Bronchial epithelial cell (primary cell): ENCODE measurements at places on chromosomes 16 and 17. TPM values are rescaled to one million over a fixed set of nuclear protein-coding genes. Genes with fewer than 3 reads are reported as not detected.
A peak's percentile ranks its signal among the peaks of the same experiment; 100 is the strongest.

- DNase-seq = no peak
Observed at GRCh38 chr17:15261258-15261801, 3.8 kb downstream of the PMP22 start.

DNA sequence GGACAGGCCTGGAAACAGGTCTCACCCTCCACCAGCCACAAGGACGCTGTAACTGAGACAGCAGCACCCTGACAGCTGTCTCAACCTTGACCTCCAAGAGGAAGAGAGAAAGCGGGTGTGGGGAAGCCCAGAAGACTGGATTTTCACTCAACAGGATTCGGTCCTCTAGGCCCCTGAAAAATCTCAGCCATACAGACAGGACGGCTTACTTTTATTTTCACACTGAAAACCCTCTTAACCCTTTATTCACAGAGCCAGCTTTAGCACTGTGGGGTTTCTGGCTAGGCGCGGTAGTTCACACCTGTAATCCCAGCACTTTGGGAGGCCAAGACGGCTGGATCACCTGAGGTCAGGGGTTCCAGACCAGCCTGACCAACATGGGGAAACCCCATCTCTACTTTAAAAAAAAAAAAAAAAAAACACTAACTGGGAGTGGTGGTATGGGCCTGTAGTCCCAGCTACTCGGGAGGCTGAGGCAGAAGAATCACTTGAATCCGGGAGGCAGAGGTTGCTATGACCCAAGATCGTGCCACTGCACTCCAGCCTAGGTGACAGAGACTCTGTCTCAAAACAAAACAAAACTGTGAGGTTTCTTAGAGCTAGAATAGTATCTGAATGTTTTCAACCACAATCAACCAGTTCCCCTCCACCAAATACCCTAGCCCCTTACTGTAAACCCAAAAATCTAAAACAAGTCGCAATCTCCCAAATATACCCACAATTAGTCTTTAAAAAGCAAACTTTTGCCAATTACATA, 5.3 kb downstream of the ANKRD11 start:
- DNase-seq = no peak

KRTAP9-8 gene
- total RNA-seq = not detected in 2 replicates

- peak; percentile 49 for DNase-seq
Observed at GRCh38 chr17:7413346-7413985, 5.8 kb downstream of the NLGN2 start.

GRCh38 chr17:49497148-49498028, 2.3 kb downstream of the NGFR start:
- peak; percentile 30 for DNase-seq

DNA sequence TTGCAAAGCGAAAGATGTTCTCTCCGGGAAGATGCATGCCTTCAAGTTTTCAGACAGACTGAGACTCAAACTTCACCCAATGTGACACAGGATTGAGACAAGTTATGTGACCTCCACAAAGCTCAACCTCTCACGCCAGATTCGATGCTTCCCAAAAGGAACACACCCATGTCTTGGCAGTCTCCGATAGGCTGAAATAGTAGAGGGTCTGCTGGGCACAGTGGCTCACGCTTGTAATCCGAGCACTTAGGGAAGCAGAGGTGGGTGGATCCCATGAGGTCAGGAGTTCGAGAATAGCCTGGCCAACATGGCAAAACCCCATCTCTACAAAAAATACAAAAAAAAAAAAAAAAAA, 22.1 kb downstream of the ZFHX3 start:
- no peak for DNase-seq

GRCh38 chr17:72852277-72852938, 240.1 kb downstream of the SLC39A11 start:
- no peak for DNase-seq

DNA sequence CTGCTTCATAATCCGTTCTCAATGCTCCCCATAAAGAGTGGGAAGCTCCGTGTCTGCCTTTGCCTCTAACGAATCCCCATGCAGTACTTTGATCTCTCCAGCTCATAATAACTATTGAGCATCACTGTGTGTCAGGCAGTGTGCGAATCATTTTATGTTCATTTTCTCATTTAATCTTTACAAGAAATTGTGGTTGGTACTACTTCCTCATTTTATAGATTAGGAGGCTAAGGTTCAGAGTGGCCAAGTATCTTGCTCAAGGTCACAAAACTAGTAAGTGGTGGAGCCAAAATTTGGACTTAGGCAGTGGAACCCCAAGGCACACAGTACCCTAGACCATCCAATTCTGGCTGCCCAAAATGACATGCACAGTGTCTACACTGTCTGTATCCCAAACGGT, 44.8 kb downstream of the ABCC12 start:
- DNase-seq = no peak

KRT14 gene
- 463 and 1,445 TPM in 2 replicates for total RNA-seq

DNA sequence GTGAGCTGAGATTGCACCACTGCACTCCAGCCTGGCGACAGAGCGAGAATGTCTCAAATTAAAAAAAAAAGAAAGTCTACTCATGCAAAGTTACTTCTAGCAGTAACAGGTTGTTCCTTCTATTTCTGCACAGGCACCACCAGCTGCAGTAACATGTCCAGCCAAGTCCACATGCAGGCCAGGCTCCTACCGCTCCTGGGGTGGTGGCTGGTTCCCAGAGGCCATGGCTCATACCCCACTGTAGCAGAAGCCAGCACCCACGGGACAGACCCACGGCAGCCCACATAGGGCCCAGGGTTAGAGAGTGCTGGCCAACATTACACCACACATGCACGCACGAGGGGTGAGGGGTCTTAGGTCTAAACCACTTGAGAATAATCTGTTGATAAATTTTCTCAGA, 26.7 kb upstream of the TRAP1 start:
- DNase-seq = no peak

DNA sequence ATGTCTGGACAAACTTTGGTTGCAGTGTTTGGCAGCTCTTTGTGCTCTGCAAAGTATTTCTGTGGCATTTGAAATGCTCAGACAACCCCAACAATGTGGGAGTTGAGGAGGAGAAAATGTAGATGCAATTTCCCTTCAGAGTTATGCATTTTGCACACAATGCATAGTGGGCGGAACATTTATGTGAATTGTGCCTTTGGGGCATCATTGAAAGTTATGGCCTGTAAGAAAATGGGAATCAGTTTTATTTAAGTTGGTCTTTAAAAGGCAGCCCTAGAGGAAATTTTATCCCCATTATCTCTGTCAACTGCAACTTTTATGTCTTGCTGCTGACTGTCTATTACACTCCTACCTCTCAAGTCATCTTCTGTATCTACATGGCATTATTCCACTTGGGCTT, 176.2 kb downstream of the MAP2K6 start:
- DNase-seq = no peak

GRCh38 chr17:73121506-73121905, 29.0 kb upstream of the SLC39A11 start:
- no peak for DNase-seq

DNA sequence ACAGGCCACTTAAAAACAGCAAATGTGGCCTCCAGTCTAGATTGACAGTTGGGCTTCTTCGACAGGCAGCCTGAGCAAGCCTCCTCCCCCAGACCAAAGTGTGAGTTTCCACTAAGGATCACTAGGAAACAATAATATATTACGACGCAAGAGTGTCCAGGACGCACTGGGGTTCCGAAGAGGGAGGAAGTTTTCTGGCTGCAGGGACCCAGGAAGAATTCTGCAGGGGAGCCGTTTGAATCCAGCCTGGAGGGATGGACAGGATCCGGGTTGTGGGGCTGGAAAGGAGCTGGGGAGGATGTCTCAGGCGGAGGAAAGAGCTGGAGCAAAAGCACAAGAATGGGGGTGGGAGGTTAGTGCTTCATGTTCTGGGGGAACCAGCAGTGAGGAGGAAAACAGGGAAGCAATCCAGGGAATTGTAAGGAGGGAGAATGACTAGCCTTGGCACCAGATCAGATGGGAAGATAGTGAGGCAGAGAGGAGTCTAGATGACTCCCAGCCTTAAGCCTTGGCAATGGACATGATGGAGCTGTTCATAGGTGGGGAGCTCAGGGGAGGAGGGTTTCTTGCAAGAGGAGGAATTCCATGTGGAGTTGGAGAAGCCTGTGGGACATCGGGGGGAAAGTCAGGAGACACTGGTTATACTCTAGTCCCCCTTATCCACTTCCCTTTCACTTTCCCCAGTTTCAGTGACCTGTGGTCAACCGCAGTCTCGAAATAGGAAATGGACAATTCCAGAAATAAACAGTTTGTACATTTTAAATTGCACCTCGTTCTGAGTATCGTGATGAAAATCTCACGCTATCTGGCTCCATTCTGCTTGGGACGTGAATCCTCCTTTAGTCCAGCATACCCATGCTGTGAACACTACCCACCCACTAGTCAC, 26.6 kb downstream of the NGFR start:
- DNase-seq = no peak

GRCh38 chr16:12201216-12201615, 224.7 kb downstream of the SNX29 start:
- no peak for DNase-seq

DNA sequence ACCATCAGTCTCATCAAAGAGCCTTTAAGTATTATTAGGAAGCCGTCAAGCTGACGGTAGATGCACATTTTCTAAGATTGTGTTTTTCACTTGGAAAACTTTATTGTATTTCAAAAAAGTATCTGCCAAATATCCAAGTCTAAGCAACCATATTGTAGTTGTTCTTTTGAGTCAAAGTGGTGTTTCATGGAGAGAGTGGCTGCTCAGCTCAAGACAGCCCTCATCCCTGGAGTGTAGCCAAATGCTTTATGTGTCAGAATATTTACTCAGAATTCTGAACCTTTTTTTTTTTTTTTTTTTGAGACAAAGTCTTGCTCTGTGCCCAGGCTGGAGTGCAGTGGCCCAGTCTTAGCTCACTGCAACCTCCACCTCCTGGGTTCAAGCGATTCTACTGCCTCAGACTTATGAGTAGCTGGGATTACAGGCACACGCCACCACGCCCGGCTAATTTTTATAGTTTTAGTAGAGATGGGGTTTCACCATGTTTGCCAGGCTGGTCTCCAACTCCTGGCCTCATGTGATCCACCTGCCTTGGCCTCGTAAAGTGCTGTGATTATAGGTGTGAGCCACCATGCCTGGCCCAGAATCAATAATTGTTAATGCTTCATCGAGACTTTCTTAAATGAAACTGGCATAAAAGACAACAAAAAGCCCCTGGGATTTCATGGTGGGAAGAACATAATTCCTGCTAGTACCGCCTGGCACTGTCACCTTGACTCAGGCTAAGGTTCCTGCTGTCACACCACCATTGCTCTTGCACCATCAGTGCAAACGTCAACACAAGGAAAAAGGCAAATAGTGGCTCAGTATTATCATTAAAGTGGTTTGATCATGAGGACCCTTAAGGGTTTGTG, 45.5 kb downstream of the PRKCA start:
- DNase-seq = peak; percentile 54

CDRT4 gene
- total RNA-seq = 1.1 and 1.3 TPM in 2 replicates

DNA sequence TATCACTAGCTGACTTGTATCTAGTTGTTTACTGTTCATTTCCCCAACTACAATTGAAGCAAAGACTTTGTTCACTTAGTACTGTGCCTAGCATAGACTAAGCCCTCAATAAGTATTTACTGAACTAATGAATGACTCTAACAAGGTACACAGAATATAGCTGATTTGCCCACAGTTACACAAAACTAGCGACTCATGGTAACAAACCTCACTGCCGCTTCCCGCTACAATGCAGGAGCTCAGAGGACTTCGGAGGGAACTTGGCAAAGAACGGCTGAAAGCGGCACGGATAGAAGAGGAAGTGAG, 524 bp downstream of the EFTUD2 start:
- peak; percentile 34 for DNase-seq

SP6 gene
- total RNA-seq = 0.79 and 2.4 TPM in 2 replicates

DNA sequence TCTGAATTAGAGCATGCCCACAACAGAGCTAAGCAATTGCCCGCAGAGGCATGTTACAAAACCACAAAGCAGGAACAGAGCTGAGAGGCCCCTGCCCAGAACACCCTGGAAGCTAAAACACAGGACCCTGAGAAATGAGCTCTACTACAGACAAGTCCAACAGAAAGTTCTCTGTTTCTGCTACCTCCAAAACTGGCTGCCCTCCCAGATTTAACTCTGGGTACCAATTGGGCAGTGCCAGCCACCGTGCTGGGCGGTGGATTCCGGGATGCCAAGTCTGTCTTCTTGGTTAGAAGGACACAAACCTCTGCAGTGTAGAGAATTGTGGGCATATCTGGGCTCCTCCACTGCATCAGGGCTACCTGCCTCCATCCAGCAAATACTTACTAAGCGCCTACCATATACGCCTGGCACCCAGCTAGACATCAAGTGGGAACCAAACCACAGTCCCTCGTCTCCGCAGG, 1.0 kb downstream of the CMTM4 start:
- no peak for DNase-seq

KRTAP2-1 gene
- not detected in 2 replicates for total RNA-seq

PPP1R1B gene
- total RNA-seq = not detected in 2 replicates

KRT20 gene
- total RNA-seq = not detected in 2 replicates

HS3ST3A1 gene
- 0.13 and 0.53 TPM in 2 replicates for total RNA-seq

KRTAP9-2 gene
- total RNA-seq = not detected in 2 replicates

GRCh38 chr17:83103200-83103942, 24.0 kb downstream of the METRNL start:
- DNase-seq = no peak

- DNase-seq = no peak
Observed at GRCh38 chr17:69166957-69167356, 25.3 kb upstream of the ABCA6 start.

GRCh38 chr17:79741751-79742588, 11.2 kb downstream of the ENPP7 start:
- peak; percentile 27 for DNase-seq

DNA sequence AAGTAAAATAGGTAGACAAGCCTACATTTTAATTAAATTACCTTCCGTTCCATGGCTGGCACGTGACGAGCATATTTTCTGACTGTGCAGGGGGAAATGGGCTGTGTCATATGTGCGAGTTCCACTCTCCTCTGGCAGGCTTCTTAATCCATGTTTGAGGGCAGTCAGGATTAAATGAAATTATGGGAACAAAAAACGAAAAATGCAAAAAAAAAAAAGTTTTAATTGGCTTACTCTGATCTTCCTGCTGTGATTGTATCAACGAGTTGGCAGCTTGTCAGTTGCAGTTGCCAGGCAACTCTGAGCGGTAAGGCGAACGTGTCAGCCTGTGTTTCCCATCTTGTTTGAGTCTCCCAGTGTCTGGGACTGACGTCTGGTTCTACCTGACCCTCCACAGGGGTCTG, 302.9 kb upstream of the XYLT1 start:
- no peak for DNase-seq

PRR15L gene
- 1.6 and 9.1 TPM in 2 replicates for total RNA-seq

EVPLL gene
- total RNA-seq = 10.3 and 14.6 TPM in 2 replicates

PPY gene
- not detected in 2 replicates for total RNA-seq

DNA sequence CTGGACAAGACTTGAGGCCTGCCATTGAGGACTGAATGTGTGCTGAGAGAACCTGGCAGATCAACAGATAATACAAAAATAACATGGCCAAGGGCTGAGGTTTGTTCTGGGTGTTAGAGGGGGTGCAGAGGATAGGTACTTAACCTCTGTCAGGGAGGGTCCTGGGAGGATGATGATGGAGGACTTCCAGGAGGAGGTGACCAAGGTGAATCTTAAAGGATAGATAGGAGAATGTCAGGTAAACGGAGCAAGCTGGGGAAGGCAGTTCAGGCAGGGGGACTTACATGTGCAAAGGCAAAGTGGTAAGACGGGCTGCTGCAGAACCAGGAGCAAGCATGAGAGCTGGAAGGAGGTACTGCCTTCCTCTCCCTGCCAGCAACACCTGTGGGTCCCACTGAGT, 119.8 kb upstream of the PLCG2 start:
- DNase-seq = no peak

- no peak for DNase-seq
Observed at GRCh38 chr17:17778308-17779014, 58.3 kb downstream of the SREBF1 start.

GPR142 gene
- not detected in 2 replicates for total RNA-seq

- no peak for DNase-seq
Observed at GRCh38 chr17:21044971-21045370, 2.2 kb upstream of the USP22 start.
